ENCODE measurements at places on chromosomes 4 and X.
A peak's percentile ranks its signal among the peaks of the same experiment; 100 is the strongest.

DNA sequence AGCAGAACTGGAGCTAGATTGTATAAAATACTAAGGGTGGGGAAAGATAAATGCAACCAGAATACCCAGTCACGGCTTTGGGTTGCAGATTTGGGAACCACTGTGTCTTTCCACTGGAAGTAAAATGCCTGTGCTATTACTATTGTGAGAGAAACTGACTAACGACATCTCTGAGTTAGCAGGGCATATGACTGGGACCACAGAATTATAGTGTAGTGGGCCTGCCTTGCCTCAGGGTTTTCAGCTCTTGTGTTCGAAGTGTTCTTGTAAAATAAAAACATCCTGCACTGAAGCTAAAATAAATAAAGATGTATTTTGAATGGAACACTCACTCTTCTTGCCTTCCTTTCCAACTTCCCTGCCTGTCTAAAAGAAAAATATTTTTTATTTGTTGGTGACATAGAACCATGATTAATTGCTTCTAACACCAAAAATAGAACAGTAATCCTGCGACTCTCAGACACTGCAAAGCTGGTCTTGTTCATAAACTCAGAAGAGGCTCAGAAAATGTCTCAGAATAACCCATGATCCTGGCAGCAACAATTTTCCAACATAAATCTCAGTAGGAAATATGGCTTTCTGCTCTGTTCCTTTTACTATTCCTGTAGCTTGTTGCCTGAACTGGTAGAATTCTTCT, 104.2 kb downstream of the FAM47B start:
- peak; percentile 7 for DNase-seq

GRCh38 chr4:14924076-14924811, 78.0 kb upstream of the CPEB2 start:
- no peak for DNase-seq

GRCh38 chr4:22848332-22848731, 155.6 kb downstream of the GBA3 start:
- no peak for DNase-seq

GRCh38 chr4:140875746-140876452, 119.7 kb upstream of the TBC1D9 start:
- no peak for DNase-seq

GRCh38 chr4:158020734-158021346, 152.0 kb downstream of the GASK1B start:
- DNase-seq = peak; percentile 13

- peak; percentile 7 for DNase-seq
Measured at GRCh38 chr4:53459548-53459947, 82.1 kb downstream of the FIP1L1 start.

DNA sequence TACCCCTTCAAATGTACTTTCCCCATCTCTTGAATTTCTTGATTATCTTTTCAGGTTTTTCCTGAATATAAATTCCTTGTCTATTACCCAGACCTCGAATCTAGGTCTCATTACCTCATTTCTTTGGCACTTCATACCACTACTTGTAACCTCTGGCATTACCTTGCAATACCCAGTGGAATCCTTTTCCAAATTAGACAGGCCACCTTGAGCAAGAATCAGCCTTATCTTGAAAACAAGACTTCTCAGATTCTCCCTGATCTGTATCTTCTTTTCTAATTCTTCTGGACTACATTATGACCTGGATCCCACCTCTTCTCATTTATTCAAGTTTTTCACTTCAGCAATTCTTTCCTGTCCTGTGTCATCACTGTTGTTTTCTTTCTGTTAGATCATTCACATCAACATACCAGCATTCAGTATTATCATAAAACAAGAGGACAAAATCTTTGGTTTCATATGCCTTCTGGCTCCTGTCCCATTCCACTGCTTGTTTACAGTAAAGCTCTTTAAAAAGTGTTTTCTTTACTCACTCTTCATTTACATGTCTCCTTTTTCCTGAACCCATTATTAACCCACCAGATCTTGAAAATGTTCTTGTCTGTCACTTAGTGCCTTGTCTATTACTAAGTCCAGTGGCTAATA, 275.6 kb upstream of the HS3ST1 start:
- no peak for DNase-seq

- no peak for DNase-seq
Measured at GRCh38 chr4:151103758-151104157, 4.3 kb downstream of the RPS3A start.

GRCh38 chrX:86724277-86724676, 576.0 kb downstream of the DACH2 start:
- DNase-seq = no peak

GRCh38 chr4:68872643-68873502, 57.1 kb downstream of the UGT2B10 start:
- DNase-seq = no peak

DNA sequence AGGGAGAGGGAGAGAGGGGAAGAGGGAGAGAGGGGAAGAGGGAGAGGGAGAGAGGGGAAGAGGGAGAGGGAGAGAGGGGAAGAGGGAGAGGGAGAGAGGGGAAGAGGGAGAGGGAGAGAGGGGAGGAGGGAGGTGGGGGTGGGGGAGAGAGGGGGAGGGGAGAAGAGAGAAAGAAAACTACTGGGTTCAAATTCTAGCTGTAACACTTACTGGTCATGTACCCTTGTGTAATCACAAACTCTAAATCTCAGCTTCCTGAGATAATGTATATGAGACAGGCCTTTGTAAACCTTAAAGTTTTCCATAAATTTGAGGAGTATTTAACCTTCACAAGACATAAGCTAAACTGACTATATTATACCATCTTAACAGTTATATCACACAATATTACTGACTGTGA, 109.1 kb downstream of the FGF16 start:
- no peak for DNase-seq

- no peak for DNase-seq
Measured at GRCh38 chr4:26984896-26985295, 124.3 kb downstream of the STIM2 start.

DNA sequence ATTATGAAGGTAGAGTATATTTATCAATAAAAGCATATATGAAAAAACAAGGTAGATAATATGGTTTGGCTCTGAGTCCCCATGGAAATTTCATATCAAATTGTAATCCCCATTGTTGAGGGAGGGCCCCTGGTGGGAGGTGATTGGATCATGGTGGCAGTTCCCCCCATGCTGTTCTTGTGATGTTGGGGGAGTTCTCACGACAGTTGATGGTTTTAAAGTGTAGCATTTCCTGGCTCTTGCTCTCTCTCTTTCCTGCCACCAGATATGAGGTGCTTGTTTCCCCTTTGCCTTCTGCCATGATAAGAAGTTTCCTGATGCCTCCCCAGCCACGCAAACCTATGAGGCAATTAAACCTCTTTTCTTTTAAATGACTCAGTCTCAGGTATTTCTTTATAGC, 260.4 kb downstream of the PPARGC1A start:
- no peak for DNase-seq

- DNase-seq = no peak
Measured at GRCh38 chr4:73831569-73831968, 4.9 kb upstream of the CXCL6 start.

- DNase-seq = no peak
Measured at GRCh38 chr4:52848254-52848653, 13.9 kb upstream of the RASL11B start.

GRCh38 chrX:102129473-102129872, 4.0 kb downstream of the TCEAL2 start:
- peak; percentile 34 for DNase-seq

- no peak for DNase-seq
Measured at GRCh38 chrX:72110876-72111708, 20.6 kb downstream of the RTL5 start.

DNA sequence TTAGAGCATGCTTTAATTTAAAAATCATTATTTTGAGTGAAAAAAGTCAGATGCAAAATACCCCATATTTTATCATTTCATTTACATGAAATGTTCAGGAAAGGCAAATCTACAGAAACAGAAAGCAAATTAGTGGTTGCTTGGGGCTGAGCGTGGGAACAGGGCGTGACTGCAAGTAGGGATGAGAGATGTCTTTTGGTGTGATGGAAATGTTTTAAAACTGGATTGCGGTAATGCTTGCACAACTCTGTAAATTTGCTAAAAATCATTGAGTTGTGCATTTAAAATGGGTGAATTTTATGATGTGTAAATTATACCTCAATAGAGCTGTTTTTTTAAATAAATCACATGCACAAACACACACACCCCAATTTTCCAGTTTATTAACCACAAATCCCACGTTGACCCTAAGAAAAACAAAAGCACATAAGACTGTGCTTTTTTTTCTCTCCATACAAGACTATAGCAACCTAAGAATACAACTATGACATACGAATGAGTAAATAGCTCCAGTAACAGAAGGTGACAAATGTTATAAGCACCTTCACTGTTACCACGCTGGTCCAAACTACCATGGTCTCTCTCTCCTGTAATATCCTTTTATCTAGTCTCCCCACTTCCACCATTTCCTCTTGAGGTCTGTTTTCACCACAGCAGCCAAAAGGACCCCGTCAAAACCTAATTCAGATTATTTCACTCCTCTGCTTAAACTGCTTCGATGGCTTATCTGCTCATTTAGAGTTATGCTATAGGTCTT, 37.2 kb downstream of the FRMD7 start:
- DNase-seq = no peak

GRCh38 chr4:166827167-166827566, 407.1 kb downstream of the SPOCK3 start:
- no peak for DNase-seq

GRCh38 chr4:63906660-63907183, 502.5 kb downstream of the TECRL start:
- no peak for DNase-seq

DNA sequence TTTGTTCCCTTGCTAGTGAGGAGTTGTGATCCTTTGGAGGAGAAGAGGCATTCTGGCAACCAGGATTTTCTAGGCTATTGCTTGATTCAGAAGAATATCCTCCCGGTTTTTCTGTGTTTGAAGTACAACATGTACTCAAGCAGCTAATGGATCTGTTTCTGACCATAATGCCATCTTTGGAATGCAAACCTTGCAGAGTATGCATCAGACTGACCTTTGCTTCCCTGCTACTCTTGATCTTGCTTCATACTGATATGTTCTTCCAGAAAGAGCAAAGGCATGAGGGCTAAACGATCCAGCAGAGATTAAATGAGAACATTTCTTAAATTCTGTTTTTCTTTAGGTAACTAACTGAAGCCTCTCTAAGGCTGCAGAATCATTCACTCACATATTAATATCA, 265.4 kb upstream of the SLC7A11 start:
- DNase-seq = peak; percentile 38

DNA sequence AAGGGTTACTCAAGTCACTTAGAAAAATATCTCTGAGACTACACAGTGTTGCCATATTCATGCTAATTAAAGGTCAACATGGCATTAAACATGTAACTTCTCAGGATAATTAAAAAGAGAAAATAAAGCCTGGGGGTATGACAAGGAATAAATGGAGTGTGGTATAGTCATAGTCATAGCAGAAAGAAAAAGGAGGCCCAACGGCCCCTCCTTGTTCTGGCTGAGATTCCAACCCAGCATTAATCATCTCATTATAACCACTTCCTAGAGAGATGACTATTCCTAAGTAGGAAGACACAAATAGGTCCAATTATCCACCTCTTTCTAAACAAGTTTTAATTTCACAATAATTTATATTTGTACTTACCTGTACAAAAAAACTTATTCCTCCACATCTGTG, 778.4 kb upstream of the AADAT start:
- DNase-seq = no peak

GRCh38 chrX:40169193-40170101, 71.7 kb upstream of the BCOR start:
- DNase-seq = peak; percentile 25

DNA sequence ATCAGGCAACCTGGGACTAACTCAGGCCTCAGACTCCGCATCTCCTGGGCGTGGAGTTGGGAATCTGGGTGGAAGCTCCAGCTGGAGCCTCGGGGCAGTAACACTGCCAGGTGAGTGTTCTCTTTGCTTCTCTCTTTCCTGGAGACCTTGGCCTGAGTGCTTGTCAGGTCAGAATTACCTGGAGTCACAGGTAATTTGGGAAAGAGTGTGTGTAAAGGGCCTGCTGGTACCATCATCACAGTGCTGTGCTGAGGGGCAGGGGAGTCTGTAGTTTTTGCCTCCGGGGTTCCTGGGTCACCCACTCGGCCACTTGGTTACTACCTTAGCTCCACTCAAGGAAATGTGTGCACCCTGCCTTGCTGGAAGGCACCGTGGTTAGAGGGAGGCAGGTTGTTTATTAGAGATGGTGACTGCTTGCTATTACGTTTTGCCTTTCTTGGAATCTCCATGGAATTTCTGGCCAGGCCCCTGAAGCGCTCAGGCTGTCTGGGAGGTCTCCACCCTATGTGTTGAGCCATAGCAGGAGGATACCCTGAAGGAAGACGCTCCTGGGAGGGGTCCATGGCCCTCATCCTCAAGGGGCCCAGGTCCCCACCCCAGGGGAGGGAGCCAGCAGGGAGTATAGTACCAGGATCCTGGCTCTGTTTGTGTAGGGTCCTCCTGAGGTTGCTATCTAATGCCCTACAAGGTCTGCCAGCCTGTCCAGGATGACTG, 2.9 kb downstream of the GPR78 start:
- DNase-seq = no peak

DNA sequence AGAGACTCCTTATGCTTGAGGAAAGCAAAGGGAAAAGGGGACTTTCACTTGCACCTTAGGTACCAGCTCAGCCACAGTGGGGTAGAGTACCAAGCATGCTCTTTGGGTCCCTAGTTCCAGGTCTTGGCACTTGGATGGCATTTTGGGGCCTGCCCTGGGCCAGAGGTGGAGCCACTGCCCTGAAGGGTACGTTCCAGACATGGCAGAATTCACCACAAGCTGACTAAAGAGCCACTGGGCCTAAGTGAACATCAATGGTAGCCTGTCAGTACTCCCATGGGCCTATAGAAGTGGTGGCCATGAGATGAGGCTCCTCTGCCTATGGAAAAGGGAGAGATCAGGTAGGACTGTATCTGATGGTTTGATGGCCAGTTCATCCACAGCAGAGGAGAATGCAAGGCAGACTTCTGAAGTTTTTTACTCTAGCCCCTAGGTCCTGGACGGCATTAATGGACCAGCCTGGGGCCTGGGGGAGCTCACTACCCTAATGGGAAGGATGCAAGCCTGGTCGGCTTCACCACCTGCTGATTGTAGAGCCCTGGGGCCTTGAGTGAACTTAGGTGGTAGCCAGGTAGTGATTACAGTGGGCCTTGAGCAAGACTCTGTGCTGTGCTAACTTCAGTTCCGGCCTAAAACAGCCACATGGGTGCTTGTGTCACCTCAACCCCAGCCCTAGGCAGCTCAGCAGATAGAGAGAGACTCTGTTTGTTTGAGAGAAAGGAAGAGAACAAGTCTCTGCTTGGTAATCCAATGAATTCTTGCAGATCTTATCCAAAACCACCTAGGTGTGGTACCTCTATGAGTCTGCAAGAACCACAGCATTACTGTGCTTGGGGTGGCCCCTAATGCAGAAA, 19.8 kb upstream of the HSFX4 start:
- DNase-seq = no peak

DNA sequence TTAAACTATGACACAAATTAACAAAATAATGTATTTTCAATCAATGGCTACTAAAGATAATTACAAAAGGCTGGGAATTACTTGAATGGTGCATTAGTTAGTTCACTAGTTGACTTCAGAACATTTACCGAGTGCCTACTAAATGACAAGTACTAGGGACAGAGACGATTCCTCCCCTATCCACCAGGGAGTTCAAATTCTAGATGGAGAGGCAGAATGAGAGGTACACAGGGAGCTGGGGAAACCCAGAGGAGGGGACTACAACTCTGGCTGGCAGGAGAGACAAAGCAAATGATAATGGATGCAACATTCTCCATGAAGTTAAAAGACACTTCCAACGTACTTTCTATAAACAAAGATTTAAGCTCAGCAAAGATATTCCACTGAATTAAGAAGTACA, 43.1 kb upstream of the MCF2 start:
- no peak for DNase-seq

GRCh38 chrX:19804151-19804550, 83.2 kb downstream of the SH3KBP1 start:
- no peak for DNase-seq

GRCh38 chrX:10173331-10173900, 16.6 kb downstream of the CLCN4 start:
- peak; percentile 83 for DNase-seq
